ENCODE measurements at places on chromosomes 3 and 15.
A peak's percentile ranks its signal among the peaks of the same experiment; 100 is the strongest.

- DNase-seq, result peak; percentile 38
Observed at GRCh38 chr3:16886303-16886683, 1.5 kb downstream of the PLCL2 start.

DNA sequence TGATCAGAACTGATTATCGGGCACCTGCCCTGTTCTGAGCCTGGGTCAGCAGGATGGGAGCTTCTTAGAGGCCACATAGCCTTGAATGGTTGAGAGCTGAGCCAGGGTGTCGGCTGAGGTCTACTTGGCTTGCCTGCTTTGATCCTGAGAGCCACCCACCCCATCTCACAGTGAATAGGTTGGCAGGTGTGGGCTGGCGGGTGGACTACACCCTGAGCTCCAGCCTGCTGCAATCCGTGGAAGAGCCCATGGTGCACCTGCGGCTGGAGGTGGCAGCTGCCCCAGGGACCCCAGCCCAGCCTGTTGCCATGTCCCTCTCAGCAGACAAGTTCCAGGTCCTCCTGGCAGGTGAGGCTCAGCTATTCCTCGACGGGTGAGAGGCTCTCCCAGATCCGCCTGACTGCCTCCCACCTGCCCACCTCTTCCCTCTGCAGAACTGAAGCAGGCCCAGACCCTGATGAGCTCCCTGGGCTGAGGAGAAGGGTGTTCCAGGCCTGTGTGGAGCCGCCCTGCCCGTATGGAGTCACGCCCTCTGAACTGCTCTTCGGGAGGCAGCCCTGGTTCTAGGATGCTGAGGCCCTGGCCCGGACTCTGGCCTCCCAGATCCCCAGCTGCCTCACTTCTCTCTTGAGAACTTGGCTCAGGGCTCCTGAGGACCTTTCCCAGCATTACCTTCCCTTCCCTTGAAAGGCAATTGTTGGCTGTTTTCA, 3.8 kb downstream of the COMMD4 start:
- DNase-seq, result no peak

DNA sequence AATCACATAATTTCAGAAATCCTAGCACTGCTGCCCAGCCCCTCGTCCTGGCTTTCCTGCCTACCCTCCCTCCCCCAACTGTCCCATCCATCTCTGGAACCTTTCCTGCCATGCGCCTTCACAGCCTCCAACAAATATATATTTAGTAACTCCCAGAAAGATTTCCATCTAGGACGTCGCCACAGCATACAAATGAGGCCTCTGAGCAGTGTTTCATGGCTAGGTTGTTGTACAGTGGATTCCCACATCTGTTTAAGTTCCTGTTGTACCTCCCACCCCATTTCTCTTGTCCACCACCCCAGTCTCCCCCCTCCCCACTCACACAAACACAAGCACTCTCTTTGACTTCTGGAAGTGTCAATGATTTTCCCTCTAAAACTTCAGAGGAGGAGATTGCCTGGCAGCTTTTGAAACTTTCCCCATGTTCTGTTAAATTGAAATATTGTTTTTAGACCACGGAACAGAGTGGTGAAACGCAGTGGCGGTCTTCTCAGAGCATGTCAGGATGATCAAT, 280.3 kb upstream of the RORA start:
- DNase-seq, result no peak

DNA sequence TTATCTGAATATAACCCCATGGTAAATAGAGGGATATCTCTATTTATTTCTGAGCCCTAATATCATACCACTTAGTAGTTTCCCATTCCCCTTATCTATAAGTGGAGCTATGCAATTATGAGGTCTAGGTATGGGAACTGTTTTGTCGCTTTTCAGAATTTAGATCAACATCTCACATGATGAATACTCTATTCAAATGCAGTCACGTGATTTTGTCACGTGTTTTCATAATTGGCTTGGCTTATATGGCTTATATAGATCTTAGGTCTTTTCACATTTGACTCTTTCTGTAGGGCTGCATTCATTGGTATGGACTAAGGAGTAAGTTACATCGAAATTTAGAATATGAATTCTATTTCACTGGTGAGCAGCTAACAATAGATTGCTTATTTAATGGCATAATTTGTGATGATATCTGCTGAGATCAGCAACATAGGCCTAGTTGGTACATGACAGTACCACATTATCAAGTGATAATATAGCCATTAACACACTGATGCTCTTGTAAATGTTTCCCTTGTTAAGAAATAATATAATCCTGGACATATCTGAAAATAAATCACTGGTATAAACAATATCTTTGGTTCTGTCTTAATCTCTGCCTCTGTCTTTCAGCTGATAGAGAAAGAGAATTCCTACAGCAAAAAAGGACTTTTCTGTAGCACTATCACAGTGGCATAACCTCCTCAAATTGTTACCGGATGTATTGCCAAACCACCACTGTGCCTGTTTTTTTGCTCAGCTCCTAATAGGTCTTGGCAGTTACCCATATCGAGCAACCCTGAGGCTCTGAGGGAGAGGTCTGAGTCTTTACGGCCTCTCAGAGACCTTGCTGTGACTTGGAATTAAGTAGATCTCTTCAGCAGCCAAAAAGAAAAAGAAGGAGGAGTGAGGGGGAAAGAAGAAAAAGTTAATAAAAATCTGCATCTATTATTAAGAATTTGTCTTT, 357.1 kb downstream of the ZPLD1 start:
- DNase-seq, result no peak

DNA sequence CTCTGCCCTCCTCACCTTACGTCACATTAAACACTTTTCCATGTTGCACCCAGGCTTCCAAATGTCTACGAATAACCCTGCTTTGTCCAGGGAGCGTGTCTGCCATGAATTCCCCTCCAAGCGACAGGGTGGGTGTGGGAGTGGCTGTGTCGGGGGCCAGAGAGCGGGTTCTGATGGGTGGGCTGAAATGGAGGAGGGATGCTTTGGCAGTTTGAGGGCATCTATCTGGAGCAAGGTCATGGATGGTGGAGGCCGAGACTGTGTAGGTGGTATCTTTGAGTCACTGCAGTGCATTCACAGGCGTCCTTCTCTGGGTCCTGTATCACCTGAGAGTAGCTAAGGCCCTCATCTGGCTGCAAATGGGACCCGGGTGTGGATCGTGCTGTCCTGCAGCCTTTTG, 36.6 kb downstream of the SMAD6 start:
- DNase-seq, result no peak

DNA sequence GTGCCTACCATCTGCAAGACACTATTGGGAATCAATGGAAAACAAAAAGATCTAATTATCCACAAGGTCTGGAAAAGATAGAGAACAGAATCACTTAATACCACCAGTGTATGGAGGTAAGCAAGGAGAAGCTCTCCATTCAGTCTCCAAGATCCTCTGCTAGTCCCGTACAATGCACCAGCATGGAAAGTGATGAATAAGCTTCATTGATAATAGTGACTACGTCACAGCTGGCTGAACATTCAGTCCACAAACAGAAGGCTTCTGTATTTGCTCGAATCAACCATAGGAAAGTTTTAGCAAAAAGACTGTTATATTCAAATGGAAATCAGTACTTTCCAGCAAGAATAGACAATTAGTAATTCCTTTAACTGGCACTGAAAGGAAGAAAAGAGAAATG, 42.9 kb downstream of the IGSF11 start:
- DNase-seq, result no peak

DNA sequence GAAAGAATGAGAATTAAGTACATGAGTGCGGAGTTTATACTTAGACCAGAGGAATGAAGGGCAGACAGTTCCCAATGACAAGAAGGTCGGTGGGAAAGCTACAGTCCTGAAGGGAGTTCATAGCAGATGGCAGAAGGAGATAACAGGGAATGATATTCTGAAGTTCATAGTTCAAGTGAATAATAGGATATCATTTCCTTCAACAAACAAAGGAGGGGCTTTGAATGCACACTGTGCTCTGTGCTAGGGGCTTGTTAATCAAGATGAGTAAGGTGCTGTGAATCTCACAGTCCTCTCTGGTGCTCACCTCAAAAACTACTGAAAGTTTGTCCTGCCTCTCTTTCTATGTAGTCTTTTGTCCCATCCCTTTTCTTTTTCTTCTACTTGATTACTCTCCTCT, 41.9 kb downstream of the SIDT1 start:
- DNase-seq, result no peak

DNA sequence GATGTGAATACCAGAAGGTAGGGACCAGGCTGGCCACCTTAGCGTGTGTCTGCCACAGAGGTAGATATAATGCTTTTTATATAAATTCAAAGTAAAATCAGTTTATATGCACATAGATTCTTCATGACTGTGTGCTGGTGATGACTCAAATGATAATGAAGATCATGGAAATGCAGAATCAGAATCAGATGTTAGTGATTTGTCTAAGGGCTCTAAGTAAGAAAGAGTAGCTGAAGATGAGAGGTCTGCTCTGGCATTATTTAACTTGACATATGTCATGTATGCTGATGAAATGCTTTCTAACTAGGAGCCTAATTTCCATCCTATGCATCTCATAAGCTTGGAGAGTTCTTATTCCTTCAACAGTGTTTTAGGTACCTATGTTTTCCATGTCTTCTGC, 50.3 kb upstream of the DPH6 start:
- no peak for DNase-seq

GRCh38 chr15:42632105-42632675, 56.8 kb downstream of the STARD9 start:
- no peak for DNase-seq

DNA sequence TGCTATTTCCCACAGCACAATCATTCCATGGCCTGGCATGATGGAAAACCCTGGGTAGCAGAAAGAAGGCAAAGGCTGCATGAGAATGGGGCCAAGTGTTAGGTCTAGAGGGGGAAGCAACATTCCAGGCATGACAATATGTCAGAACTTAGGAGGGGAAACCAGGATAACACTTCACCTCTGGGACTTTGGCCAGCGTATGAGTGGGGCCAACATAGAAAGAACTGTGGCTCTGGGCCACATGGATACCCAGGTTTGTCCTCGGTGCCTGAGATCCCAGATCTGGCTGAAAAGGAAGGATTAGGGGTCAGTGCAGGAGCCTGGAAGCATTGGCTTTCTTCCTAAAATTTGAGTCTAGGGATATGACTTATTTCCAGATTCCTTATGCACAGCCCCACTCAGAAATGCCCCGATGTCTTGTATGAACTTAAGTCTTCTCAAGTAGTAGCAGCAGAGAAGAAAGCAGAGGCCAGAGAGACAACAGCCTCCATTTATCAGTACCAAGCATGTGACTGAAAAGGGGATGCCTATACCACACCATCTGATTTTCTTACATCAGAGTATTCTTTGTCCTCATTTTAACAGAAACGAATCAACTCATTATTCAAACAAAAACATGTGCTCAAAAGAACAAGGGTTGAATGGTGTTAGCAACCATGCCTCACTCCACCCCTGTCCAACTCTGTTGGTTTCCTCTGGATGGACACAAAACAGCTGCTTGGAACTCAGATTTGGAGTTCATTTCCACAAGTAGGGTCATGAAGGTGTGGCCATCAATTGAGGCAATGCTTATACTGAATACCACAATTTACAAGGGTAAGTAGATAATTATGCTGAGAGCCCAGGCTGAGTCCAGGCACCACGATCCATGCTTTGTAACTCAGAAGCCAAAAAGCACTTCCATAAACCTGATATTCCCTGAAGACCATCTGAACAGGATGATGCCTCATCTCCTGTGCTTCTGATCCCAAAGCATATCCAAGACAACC, 43.7 kb upstream of the NDUFB4 start:
- no peak for DNase-seq

GRCh38 chr3:143970773-143971358, 757 bp upstream of the DIPK2A start:
- peak; percentile 44 for DNase-seq

GRCh38 chr3:156615592-156616173, 58.7 kb upstream of the TIPARP start:
- peak; percentile 86 for DNase-seq

DNA sequence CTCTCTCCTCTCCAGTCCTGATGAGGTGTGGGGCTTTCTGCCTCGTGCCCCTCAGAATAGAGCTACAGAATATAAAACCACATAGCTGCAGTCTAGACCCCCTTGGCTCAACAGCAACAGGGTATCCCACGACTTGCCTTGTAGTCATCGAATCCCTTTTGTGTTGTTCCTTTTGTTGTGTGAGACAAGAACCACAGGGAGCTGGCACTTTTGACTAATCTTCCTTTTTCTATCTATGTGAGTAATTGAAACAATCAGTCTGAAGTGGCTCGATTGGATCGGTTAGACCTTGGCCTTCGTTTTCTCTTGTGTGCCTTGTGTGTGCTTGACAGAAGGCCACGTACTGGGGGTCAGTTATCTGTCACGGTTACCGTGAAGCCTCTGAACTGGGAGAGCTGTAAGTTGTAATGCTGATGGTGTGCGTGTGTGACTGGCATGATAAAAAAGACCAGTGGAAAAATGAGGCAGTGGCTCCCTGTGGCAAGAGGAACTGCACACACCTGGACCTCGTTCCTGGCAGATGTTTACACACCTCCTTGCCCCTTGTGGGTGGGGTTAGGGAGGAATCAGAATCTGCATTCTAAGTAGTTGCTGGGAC, 23.2 kb upstream of the IQCF6 start:
- DNase-seq, result no peak
